Right forelimb (tissue), 1 donor: ENCODE measurements at places on chromosomes 13 and 19.

DNA sequence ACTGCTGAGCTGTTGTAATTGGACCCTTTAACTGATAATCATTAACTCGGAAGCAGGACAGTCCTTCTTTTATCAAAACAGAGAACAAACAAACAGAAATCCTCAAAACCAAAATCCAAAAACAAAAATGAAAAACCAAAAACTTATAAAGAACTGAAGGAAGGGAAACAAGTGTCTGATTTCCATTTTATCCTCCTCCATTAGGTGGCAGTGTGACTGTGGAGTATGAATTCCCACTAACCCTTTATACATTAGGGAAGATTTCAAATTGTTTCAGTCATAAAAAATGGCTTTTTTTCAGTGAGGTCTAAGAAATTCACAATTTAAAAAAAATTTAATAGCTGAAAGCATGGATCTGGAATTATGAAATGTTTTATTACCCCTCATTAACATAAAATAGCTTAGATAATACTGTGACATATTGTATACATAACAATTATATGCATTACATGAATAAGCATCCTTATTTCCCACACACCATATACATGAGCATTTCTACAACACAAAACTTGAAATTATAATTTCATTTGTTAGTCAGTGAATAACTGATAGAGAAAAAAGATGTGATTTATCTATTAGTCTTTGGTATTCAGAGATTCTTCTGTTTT, 1074.3 kb upstream of the PCDH9 start:
- no peak for DNase-seq

DNA sequence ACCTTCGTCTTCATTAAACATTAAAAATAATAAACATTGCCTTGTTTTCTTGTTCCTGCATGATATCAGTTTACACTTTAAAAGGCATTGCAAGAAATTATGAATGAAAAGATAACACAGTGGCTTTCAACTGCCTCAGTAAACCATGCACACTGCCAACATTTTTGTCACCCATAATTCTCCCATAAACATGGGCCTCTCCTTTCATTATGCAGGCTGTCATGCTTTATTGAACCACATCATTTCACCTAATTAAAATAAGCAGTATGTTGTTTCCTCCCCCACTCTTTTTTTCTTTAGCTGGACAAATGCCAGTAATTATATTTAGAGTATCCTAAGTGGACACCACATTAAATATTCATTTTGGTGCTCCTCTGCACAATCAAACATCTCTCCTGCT, 1566.5 kb upstream of the SLC10A2 start:
- DNase-seq = no peak

GRCh38 chr19:39270036-39270871, 2.1 kb downstream of the IFNL2 start:
- no peak for DNase-seq

DNA sequence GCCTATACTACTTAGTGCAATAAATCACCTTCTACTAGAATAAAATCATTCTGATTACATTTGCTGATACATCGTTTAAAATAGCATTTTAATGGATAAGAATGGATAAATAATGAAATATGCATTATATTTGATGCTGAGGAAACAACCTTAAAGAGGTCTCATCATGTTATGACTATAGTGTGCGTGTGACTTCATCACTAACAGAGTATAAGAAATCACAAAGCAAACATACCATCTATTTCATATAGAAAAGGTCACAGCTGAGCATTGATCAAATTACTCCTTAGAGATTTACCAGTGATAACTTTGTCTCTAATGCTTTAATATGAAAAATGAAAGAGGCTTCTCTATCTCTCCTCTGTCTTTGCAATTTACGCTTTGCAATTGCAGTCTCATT, 1620.3 kb upstream of the SLC10A2 start:
- DNase-seq = no peak

DNA sequence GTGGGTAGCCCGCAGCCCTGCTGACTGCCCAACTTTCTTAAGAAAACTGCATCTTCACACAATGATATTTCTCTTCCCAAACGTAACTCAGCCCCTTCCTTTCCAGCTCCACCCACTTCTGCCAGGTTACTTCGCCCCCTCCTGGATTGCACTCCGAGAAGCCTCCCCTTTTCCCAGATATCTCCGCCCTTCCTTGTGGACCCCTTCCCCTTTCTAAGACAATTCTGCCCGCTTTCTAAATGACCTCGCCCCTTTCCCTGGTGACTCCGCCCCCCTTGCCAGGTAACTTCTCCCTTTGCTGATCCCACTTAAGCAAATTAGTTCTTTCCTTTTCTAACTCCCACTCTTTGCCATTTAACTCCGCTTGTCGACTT, 2.6 kb downstream of the VSIG10L start:
- no peak for DNase-seq

DNA sequence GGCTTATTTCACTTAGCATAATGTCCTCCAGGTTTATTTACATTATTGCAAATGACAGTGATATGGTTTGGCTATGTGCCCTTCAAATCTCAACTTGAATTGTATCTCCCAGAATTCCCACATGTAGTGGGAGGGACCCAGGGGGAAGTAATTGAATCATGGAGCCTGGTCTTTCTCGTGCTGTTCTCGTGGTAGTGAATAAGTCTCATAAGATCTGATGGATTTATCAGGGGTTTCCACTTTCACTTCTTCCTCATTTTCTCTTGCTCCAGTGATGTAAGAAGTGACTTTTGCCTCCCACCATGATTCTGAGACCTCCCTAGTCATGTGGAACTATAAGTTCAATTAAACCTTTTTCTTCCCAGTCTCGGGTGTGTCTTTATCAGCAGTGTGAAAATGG, 109.6 kb downstream of the VWA8 start:
- no peak for DNase-seq

DNA sequence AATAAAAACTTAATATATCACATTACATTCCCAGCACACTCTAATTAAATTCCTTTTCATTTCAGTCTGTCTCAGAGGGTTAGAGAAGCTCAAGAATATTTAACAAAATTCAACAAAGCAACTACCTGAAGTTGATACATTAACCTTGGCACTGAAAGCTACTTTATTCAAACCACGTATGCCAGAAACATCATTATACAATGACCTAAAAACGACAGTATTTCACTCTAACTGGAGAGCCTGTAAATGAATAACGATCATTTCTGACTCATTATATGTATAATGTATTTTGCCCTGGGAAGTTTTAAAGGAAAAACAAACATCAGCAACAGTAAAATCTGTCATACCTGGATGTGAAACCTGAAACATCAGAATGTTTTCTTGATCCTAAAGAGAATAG, 270.1 kb downstream of the SLITRK5 start:
- no peak for DNase-seq

- DNase-seq = no peak
Measured at GRCh38 chr19:5424192-5424973, 30.8 kb upstream of the ZNRF4 start.

DNA sequence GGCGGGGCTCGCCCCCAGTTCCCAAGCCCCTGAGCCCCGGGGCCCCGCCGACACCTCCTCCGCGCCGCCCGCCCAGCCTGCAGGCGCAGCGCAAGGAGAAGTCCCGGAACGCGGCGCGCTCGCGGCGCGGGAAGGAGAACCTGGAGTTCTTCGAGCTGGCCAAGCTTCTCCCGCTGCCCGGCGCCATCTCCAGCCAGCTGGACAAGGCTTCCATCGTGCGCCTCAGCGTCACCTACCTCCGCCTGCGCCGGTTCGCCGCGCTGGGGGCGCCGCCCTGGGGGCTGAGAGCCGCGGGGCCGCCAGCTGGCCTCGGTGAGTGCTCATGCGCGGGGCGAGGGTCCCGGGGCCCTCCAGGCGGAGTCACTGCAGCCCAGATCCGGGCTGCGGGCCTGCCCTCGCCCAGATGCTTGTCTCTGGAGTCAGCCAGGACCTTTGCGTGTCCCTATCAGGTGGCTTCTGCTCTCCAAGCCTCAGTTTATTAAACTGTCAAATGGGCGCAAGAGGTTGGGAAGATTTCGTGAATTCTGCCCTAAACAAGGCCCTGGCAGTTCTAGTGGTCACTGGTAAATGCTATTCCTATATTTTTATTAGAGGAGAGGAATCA, 2.0 kb downstream of the NPAS1 start:
- DNase-seq = no peak

DNA sequence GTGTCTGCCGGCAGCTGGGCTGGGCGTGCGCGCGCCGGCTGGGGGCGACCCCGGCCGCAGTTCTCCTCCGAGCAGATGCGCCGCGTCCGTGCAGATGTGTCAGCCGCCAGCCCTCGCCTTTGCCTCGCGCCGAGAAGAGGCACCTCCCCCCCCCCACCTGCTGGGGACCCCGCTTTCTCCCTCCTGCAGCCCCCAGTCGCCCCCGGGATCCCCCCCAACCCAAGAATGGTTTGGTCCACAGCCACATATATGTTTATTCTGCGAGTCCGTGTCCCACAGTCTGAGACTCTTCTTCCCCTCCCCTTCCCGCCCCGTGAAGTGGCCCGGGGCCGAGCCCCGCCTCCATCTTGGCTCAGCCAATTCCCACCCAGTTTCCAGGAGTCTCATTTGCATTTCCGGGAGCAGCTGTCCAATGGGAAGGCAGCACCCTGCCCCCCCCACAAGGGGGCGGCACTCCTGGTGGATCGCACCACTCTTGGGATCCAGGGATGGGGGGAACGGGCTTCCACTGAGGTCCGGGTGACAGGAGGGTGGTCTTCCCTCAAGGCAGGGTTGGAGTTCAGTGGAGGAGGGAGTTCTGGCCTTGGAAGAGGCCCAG, 8.6 kb downstream of the ISOC2 start:
- peak; percentile 96 for DNase-seq

DNA sequence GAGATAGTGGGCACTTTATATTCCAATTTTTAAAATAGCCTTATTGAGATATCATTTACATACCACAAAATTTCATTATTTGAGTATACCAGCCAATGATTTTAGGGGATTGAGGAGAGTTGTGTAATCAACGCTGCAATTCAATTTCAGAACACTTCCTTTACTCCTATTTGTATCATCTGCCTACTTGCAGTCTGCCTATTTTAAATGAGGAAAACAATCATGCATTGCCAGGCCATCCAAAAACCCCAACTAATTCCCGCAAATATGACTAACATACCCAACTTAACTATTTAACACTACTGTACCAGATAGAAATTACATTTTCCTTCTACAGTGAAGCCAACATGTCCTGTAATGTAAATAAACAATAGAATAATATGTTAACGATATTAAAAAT, 26.7 kb downstream of the CAB39L start:
- DNase-seq = no peak

DNA sequence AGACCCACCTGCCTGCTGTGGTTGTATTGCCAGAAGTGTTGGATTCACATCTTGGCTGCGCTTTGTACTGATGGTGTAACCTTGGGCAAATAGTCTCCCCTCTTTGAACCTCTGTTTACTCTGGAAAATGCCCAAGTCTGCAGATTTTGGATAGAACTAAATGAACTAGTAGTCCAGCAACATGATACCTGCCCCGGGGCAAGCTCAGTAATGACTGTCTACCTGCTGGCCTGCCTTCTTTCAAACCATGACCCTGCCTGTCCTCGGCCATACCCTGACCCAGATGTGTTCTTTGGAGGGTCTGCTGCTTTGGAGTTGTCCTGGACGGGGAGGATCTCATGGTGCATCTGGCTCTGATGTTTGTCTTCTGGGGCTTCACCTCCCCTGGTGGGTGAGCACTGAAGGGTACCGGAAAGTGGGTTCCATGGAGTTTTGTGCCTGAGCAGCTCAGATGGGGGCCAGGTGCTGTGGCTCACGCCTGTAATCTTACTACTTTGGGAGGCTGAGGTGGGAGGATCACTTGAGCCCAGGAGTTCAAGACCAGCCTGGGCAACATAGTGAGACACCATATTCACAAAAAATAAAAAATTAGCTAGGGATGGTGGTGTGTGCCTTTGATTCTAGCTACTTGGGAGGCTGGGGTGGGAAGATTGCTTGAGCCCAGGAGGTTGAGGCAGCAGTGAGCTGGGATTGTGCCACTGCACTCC, 59.5 kb downstream of the TNFRSF19 start:
- no peak for DNase-seq

DNA sequence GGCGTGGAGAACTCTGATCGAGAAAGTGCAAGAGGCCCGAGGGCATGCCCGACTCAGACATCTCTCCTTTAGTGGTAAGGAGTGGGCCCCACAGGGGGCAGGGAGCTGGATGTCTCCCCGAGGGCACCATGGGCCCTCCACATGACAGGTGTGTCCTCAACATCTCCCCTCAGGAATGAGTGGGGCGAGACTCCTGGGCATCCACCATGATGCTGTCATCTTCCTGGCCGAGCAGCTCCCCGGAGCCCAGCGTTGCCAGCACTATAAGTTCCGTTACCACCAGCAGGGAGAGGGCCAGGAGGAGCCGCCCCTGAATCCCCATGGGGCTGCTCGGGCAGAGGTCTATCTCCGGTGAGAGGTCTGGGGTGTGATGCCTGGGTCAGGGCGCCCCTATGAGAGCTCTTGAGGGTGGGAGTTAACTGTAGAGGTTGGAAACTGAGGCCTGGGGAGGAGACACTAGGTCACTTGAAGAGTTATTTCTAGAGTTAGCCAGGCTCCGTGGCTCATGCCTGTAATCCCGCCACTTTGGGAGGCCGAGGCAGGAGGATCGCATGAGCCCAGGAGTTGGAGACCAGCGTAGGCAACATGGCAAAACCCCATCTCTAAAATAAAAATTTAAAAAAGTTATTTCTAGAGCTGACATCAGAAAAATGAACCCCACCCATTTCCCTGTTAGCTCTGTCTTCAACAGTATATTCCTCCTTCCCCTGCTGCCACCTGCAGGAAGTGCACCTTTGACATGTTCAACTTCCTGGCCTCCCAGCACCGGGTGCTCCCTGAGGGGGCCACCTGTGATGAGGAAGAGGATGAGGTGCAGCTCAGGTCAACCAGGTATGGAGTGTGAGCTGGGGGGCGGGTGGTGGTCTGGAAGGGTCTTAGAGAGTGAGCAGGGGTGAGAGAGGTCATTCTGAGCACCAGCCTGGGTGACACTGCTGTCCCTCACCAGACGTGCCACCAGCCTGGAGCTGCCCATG, 5.1 kb downstream of the IGFLR1 start:
- no peak for DNase-seq

DNA sequence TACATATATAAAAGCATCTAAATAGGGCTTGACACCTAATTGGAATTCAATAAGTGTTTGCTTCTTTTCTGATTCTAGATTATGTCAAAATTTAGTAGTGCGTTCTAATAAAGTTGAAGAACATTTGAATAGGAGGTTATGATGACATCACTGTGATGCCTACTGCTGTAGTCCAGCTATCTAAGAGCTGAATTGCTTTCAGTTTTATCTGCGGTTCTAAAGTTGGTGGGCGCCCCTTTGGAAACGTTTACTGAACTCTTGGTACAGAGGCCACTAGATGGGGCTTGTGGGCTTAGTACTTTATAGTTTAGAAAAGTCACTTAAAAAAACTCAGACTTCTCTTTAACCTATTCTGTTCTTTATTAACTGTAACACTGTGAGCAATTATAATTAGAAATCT, 776.9 kb downstream of the GPC5 start:
- peak; percentile 43 for DNase-seq
